HAP-1 (cell line): ENCODE measurements at places on chromosomes 2 and 18.

GRCh38 chr2:124920448-124920847, 895.4 kb downstream of the CNTNAP5 start:
- DNase-seq = no peak

GRCh38 chr2:85666435-85667316, 1.3 kb downstream of the SFTPB start:
- no peak for DNase-seq

DNA sequence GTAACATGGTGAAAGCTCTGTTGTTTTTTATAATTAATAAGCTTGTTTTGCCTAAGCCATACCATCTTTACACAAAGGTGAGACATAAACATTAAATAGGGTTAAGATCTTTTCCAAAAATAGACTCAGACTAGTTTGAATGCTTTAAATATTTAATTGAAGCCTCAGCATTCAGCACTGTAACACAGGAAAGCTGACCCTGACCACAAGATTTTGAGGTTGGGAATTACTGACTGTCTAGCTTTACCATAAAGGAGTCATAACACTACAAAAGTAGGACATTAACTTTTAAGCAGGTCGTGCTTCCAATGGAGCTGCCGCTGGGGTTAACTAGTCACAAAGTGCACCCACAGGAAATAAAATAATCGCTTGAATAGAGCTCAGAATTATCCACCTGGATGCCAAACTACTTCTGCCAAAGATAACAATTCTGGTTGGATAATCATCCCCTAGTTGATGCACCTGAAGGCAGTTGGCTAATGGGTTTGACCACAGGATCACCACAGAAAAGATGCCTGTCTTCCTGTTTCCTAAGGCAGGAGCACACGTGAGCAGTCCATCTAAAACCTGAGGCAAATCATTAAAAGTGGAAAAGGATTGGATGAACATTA, 106.2 kb downstream of the COBLL1 start:
- no peak for DNase-seq

- no peak for DNase-seq
Observed at GRCh38 chr2:105910497-105911238, 166.0 kb downstream of the NCK2 start.

DNA sequence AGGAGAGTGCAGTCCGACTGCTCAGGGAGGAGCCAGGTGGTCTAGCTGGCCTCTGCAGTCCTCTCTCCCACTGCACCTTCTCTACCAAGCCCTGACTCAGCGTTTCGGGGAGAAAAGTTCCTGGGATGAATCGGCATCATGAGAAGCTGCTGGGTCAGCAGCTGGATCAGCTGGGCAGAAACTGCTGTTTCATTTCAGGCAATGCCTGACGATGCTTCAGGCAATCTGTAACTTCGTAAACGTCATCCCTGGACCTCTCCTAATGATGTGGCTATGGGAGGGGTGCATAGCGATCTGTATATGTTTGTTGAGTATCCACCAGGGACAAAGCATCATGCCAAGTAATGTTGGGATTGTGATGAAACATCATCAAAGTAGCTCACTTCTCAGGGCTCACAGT, 20.7 kb downstream of the LIPG start:
- no peak for DNase-seq

DNA sequence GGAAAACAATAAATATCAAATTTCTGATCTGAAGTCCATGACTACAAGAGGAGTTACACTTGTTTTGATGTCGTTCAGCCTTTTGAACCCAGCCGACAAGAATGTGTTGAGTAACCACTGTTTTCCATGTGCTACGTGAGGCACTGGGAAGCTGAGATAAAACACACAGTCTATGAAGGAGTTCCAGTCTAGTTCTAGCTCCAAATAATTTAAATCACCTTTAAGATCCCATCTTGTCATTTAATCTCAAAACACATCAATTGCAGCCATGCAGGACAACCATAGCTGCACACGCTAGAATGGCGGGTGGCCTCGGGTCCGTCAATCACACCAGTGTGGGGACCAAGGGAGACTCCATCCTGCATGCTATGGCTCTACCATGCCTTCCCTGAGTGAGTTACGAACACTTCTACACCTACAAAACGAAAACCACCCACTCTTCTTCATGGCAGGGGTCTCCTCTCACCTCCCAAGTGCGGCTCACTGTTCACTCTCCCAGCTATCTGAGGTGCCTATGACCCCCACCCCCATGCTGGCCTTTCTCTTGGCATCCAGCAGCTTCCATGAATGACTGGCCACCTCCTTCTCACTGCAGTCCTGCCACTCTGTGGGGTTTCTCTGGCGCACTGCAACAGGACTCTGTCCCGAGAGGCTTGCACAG, 3.8 kb downstream of the FHL2 start:
- DNase-seq = no peak

- DNase-seq = no peak
Observed at GRCh38 chr2:11866358-11867335, 120.2 kb downstream of the LPIN1 start.

- peak; percentile 51 for DNase-seq
Observed at GRCh38 chr2:52976143-52976949, 791.3 kb upstream of the CHAC2 start.

- no peak for DNase-seq
Observed at GRCh38 chr2:10784719-10785118, 27.9 kb downstream of the PDIA6 start.

DNA sequence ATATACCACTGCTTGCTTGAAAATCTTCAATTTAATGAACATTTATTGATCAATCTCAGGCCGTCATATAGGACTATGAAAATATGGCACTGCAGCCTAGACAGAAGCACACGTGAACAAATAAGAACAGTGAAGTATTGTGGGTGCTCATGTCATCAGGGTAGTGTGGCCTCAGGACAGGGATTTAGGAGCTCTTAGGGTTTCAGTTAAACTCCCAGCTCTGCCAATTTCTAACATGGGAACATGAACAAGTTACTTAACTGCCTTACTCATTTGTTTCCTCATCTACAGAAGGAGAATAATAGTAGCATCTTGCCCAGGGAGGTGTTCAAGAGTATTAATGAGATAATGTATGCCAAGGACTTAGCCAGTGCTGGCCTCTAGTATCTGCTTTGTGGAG, 146.0 kb upstream of the MAP3K20 start:
- no peak for DNase-seq

- DNase-seq = peak; percentile 29
Observed at GRCh38 chr18:10518595-10519255, 7.1 kb upstream of the NAPG start.

DNA sequence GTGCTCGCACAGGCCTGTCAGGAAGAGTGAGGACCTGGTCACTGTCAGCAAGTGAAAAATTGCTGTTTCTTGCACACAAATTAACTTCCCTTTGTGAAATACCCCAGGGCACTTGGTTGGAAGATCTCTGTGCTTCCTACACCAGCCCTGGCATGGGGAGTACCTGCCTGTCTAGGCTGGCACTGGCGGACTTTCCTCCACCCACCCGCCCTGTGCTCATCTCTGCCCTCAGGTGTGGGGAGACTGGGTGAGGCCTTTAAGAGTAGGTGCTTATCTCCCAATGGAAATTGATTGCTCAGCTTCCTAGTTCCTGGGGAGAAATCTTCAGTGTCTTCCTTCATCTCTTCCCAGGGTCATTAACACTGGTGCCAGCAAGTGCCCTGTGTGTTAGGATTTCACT, 42.1 kb downstream of the IMPA2 start:
- DNase-seq = no peak

DNA sequence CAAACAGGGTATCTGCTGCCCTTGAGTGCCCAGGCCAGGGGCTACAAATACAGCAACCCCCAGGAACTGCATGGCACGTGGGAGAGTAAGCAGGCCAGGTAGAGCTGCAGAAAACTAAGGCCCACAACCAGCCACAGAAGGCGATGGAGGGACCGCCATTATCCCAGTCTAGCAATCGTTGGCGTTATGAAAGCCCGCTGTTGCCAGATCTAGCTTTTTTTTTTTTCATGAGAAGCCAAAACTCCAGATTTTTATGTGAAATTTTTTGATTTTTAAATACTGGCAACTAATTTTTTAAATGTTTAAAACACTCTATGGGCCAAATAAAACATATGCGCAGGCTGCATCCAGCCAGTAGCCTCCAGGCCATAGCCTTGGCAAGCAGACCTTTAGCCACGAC, 59.8 kb downstream of the DNMT3A start:
- no peak for DNase-seq

DNA sequence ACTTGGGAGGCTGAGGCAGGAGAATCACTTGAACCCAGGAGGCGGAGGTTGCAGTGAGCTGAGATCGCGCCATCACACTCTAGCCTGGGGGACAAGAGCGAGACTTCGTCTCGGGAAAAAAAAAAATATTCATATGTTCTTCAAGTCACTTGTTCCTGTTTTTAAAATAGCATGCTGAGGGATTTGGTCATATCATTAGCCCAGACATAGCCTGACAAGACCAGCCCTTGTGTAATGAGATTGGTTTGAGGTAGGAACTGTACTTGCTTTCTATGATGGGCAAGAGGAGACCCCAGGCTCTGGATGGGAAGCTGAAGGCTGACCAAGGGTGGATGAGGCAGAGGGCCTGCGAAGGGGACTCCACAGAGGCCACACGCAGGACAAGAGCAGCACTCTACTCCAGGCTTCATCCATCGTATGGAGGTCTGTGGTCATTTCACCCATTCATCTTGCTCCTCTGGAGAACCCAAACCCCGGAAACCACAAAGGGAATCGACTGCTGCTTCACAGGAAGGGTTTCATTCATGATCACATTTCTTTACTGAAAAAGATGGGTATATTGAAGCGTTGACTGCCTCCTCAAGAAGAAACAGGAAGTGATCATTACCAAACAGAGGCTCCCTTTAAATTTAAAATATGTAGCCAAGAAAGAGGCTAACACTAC, 87.1 kb upstream of the ZNF397 start:
- no peak for DNase-seq

- peak; percentile 48 for DNase-seq
Observed at GRCh38 chr2:110101280-110101844, 14.3 kb downstream of the MALL start.

DNA sequence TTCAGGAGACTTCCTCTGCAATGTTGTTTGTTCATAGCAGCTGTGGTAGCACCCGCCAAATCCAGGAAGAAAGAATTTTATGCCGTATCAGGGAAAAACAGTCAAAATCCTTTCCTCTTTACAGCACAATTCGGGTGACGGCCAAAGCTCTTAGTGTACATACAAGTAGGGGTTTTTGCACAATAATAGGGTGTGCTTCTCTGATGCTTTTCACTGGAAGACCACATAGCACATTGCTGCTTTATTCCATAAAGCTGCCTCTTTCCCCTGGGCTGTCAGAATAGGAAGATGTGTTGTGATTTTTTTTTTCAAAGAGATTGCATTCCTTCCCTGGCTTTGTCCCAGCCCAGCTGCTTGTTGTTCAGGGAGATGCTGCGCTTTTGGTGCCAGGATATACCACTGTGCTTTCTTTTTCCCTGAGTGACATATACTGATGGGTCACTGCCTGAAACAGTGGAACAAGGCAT, 27.2 kb upstream of the LANCL1 start:
- DNase-seq = peak; percentile 21

- no peak for DNase-seq
Observed at GRCh38 chr2:174020926-174021662, 55.9 kb upstream of the SP3 start.

DNA sequence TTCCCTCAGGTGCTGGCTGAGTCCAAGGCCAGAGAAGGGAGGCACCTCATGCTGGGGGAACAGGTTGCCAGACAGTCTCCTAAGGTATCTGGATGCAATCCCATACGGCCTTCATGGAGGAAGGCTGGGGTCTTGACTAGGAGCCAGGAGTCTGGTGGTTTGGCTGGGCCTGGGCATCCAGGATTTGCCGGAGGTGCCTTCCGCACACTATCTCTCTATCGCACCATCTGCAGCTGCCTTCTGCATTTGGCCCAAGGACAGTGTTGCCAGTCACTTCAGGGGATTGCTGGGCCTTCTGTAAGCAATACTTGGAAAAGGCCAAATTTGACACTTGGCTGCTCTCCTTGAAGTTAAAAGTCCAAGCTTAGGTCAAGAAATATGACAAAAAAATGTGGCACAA, 327.2 kb downstream of the EN1 start:
- DNase-seq = no peak

DNA sequence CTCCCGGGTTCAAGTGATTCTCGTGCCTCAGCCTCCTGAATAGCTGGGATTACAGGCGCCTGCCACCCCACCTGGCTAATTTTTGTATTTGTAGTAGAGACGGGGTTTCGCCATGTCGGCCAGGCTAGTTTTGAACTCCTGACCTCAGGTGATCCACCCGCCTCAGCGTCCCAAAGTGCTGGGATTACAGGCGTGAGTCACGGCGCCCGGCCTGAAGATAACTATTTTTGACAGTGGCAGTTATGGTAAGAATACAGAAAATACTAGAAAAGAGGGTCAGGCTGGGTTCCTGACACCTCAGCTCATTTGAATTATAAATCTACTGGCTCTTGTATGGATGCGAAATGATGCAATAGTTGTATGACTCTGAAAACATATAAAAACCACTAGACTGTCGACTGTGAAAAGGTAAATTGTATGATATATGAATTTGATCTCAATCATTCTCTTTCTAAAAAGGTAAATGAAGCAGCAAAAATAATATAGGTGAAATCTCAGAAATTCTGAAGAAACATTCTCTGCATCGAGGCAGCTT, 11.1 kb upstream of the DGKD start:
- no peak for DNase-seq

DNA sequence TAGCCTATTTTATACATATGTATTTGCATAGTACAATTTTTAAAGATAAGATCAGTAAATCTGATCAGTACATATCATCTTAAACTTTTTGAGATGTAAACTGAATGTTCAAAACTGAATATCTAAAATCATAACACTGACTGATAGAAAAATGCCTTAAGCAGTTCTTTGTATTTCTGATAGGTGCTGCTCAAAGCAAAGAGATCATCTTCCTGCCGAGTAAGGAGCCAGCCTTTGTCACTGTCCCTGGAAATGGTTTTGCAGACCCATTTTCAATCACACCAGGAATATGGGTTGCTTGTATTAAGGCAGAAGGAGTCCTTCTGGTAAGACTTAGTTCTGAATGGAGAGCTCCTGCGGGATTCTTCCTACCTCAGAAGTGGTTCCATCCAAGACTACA, 135.0 kb downstream of the LAMA3 start:
- no peak for DNase-seq

DNA sequence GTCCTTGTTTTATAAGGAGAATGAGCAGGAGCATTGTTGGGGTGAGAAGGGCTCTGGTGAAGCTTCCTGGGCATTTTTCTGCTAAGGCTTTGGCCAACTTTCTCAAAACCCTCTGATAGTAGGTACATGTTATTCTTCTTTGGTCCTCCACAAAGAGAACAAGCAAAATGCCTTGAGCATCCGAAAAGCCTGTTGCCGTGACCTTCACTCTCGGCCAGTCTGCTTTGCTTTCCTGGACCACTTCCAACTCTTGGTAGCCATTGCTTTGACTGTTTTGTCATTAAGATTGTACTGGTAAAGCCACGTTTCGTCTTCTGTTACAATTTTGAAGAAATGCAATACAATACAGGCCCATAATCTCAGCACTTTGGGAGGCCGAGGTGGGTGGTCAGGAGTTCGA, 27.4 kb upstream of the ALLC start:
- DNase-seq = no peak

GRCh38 chr2:150413366-150413765, 74.1 kb downstream of the RND3 start:
- no peak for DNase-seq

DNA sequence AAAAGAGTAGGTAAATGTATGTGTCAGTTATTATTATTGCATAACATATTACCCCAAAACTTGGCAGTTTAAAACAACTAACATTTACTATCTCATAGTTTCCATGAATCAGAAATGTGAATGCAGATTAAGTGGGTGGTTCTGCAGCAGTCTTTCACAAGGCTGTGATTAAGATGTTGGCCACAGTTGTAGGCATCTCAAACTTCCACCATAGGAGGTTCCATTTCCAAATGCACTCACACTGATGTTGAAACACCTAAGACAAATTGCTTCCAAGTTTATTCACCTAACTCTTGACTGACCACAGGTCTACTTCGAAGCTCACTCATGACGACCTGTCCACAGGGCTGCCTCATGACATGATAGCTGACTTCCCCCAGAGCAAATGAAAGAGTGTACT, 360.8 kb downstream of the GRB14 start:
- no peak for DNase-seq
